ENCODE measurements at places on chromosomes 3 and 15.

DNA sequence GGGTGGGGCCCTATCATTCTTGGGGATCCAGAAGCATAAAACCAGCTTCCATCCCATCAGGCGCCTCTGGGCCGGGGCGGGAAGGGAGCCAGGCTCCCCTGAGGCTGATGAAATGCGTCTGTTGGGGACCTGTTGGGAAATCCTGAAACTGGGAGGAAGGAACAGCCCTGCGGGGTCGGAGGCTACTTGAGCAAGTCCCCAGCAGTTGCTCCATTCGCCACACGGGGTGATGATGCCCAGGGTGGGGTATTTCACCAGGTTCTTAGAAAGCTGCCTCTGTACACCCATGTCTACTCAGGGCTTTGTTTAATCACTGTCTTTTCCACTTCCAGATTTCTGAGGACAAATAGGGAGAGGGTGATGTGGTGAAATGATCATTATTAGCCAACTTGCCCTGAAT, 25.4 kb upstream of the TSEN2 start:
- no peak for DNase-seq

GRCh38 chr3:55639896-55640765, 153.0 kb upstream of the WNT5A start:
- no peak for DNase-seq

DNA sequence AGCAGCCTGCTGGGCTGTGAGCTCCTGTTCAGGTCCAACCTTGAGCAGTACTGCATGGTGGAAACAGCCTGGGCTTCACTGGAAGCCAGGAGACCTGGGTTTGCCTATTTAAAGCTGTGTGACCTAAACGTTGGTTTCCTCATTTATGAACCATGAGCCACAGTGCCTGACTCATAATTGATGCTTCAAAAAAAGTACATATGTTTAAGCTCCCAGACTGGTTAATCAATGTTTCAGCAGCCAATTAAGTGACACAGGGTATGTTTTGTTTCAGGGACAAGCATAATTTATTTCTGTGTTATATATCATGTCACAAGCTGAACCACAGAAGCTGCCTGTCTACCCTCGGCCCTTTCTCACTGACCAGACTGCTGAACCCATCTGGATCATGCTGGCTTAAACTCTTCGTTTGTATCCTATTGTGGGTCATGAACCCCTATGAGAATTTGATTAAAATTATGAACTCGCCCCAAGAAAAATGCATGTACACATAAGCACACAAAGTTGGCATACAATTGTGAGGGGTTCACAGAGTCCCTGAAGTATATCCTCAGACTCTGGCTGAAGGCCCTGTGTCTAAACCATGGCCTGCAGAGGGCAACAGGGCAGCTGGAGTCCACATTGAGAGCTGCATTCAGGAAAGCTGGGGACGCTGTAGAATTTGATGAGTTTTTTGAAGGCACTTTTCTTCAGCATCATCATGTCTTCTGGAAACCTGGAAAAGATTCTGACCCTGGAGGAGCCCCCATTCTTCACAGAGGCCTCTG, 23.7 kb downstream of the HDC start:
- DNase-seq = no peak

DNA sequence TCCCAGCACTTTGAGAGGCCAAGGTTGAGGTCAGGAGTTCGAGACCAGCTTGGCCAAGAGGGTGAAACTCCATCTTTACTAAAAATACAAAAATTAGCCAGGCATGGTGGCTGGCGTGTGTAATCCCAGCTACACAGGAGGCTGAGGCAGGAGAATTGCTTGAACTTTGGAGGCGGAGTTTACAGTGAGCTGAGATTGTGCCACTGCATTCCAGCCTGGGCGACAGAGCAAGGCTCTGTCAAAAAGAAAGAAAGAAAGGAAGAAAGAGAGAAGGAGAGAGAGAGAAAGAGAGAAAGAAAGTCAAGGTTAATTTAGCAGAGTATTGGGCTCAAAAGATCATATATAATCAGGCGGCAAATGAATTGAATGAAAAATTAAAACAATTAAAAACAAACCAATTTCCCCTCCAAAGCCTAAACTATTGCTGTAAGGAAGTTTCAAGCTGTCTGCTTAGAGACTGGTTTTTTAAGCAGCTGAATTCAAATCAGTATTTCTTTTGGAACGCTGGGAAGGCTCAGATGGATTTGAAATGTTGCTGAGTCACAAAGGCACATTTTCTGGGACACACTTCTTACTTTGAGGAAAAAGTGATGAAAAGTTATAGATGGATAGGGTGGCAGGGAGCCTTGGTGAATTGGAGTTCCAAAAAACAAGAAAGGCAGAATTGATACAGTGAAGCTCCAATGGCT, 81.3 kb upstream of the BHLHE40 start:
- DNase-seq = no peak

DNA sequence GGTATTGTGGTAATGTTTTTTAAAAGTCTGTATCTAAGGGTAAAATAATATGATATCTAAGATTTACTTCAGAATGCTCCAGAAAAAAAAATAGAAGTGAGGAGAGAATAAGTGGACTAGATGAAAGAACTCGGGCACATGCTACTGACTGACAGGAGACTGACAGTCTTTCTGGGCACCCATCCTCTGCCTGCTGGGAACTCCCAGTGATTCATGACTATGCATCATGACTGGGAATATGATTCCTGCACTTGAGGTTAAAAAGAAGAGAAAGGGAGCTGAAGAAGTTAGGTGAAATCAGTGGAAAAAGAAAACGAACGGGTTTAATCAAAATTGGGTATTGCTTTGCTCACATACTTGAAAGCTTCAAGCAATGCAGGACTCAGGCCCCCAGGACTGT, 35.7 kb upstream of the SPSB4 start:
- no peak for DNase-seq

DNA sequence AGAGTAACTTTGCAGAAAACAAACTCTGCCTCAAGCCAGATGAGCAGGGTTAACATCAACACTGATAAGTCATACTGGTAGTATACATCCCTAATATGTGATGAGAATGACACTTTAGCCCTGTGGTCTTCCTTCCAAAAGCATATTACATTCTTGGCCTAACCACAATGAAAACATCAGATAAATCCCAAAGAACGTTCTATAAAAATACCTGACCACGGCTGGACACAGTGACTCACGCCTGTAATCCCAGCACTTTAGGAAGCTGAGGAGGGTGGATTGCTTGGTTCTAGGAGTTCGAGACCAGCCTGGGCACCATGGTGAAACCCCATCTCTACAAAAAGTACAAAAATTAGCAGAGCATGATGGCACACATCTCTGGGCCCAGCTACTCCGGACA, 4.7 kb downstream of the TMCC1 start:
- DNase-seq = no peak

- no peak for DNase-seq
Observed at GRCh38 chr3:47366833-47367232, 14.0 kb upstream of the PTPN23 start.

Measured in activated CD8-positive, alpha-beta memory T cell treated with anti-CD3 and anti-CD28 coated beads for 1 hour (primary cell).